ENCODE measurements at places on chromosomes 5 and 9.

GRCh38 chr5:38872826-38873225 lies 27.0 kb downstream of the OSMR start:
- DNase-seq, result no peak

DNA sequence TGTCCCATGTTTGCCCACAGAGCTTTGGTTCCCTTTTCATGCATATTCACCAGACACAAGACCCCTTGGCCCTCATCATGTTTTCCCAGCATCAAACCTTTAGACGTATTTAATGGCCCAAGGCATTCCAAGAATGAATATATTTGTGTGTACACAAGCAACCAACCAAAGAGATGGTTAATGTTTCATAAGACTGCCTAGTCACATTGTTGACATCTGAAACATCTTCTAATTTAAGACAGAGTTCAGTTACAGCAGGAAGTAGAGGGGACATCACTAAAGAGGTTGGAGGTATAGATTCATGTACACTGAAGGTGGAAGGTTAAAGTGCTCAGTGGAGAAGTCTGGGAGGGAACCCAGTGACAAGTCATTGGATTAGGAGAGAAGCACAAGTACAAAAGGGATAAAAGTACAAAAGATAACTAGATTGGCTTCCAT lies 49.1 kb downstream of the SUSD1 start:
- DNase-seq, result no peak

- DNase-seq, result no peak
Observed at GRCh38 chr9:11872471-11872870, 820.7 kb upstream of the TYRP1 start.

- DNase-seq, result no peak
Observed at GRCh38 chr5:124948754-124949275, 202.4 kb upstream of the ZNF608 start.

GRCh38 chr5:126865299-126865698 lies 88.4 kb downstream of the LMNB1 start:
- DNase-seq, result no peak

- DNase-seq, result no peak
Observed at GRCh38 chr5:12910641-12911040, 1006.4 kb upstream of the CTNND2 start.

- no peak for DNase-seq
Observed at GRCh38 chr5:81202655-81203054, 30.5 kb upstream of the CKMT2 start.

DNA sequence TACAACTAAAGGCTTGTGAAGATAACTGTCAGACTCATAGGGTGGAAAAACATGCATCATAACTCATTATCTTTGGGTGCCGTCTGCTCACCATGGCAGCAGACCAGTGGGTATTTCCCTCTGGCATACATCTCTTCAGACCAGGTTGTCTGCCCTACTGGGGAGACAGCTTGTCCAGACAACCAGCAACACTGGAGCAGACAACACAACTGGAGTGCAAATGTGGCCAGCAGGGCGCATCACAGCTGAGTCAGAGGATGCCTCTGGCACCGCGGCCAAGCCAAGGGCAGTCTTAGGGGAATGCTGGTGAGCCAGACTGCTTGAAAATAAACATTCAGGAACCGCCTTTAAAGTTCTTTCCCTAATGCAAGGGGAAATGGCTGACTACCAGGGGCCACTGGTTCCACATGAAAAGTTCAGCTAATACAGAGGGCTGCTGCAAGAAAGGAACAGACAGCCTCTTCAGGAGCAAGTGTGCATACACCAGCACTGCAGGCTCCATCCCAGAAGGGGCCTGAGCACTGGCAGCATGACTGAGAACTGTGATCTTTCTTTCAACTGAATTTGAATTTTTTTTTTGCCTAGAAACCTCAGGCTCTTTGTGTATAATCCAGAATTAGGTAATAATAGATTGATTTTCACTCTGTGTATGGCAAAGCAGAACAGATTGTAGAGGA lies 77.3 kb downstream of the MAMDC2 start:
- no peak for DNase-seq

GRCh38 chr9:108603141-108603540 lies 252.6 kb downstream of the ACTL7B start:
- no peak for DNase-seq

- no peak for DNase-seq
Observed at GRCh38 chr5:147397616-147398015, 112.3 kb downstream of the DPYSL3 start.

GRCh38 chr5:2700876-2701275 lies 50.6 kb downstream of the IRX2 start:
- no peak for DNase-seq

DNA sequence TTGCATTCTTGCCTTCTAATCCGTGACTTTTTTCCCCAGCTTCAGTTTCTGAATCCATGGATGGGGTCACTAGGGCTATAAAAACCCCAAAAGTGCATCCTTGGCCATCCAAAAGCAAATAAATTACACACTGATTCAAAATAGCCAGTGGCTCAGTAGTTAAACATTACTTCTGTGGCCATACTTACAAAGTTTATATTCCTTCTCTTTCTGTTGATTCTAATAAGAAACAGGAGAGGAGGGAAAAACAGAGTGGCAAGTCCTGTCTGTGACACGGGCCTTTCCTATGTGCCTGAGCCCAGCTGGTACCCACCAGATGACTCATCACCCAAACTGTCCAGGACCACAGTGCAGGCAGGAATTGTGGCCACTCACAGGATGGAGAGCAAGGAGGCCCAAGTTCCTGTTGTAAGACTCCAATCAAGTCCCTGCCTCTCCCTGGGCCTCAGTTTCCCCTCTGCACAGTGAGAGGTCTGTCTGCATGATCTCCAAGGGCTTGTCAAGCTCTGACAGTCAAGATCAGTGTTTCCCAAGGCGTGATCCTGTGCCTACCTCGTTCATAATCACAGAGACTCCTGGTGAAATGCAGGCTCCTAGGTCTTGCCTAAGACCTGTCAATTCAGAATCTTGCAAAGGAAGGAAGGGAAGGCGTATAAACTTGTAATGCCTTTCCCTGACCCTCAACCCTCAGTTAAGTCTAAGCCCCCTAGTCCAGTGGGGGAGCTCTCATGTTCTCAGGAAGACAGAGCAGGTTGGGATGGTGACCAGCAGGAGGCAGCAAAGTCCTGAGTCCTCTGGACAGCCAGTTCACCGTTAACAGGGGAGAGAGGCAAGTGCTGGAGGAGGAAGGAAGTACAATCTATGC lies 29.5 kb downstream of the TNIP1 start:
- DNase-seq, result peak; percentile 19

DNA sequence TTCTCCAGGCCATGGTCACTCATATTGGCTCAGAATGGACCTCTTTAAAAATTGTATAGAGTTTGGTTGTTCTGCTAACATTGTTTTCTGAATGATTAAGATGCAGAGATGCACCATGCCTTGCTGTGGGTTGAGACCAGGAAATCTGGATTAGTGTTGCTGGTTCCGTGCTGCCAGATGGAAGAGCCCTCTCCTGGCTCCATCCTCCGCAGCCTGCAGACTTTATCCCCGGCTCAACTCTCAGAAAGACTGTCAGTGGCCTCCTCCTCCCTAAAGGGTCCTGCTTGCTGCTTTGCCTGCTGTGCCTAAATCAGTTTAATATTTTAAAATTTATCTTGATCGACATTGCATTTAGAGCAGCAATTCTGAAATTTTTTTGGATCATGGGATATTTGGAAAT lies 196.7 kb downstream of the TENT4A start:
- DNase-seq, result no peak

DNA sequence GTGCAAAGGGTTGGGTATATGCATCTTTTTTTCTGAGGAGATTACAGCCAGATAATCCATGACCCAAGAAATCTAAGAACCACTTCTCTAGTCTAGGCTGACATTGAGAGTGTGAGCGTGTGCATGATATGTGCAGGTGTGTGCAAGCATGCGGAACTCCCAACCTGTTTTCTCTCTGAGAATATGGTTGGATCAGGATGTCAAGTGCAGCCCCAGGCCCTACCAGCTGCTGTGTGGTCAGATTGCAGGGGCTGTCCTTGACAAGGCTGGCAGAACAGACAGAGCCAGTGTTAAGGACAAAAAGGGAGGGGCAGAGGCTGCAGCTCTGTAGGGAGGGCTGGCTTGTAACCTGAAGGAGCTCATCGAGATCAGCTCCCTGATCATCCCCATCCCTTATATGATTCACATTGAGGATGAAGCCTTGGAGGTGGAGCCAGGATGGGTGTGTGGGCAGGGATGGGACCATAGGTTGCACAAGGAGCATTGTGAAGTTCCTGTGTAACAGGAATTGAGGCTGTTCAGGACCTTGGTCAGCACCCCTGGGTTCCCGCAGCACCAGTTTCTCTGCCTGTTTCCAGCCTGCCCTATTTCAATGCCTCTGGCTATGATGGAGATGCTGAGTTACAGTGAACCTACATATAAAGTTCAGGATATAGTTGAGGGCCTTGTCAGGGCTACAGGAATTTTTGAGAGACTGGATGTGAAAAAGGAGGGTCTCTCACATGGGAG lies 52.6 kb upstream of the ARAP3 start:
- no peak for DNase-seq

- no peak for DNase-seq
Observed at GRCh38 chr5:569868-570361, 42.2 kb upstream of the CEP72 start.

GRCh38 chr9:77221431-77221830 lies 44.1 kb downstream of the VPS13A start:
- DNase-seq, result no peak

- no peak for DNase-seq
Observed at GRCh38 chr9:219670-220365, 5.2 kb downstream of the DOCK8 start.

DNA sequence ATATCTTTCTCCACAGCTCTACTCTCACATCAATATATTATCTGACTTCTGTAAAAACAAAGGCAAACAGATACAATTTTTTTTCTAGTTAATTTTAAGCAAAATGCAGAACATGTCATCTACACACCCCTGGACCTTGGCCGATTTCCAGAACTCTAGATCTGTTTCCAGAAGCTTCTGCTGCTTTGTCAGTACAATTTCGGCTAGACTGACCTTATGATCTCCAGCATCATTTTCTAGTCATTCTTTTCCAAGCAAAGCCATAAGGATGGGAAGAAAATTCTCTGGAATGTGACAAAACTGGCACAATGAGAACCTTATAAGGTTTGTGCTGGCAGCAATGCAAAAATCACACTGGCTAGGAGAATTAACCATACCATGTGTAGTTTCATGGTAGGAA lies 132.8 kb upstream of the MPDZ start:
- DNase-seq, result no peak

GRCh38 chr5:66808663-66809062 lies 212.5 kb downstream of the MAST4 start:
- DNase-seq, result no peak

DNA sequence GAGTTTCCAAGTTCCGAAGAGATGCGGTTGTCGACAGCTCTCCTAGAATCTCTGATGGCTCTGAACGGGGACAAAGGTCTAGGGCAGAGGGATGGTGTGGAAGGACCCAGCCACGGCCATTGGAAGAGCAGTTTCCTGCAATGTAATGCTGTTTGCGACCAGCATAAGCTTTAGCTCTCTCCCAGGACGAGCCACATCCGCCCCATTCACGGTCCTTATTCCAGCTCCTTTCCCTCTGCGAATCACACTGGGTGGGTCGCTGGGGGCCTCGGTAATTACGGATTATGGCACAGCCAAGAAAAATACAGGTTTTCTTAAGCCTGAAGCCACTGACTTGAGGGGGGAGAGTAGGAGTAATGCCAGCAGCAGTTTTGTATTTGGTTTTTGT lies 22.7 kb downstream of the ANXA2R start:
- DNase-seq, result no peak

DNA sequence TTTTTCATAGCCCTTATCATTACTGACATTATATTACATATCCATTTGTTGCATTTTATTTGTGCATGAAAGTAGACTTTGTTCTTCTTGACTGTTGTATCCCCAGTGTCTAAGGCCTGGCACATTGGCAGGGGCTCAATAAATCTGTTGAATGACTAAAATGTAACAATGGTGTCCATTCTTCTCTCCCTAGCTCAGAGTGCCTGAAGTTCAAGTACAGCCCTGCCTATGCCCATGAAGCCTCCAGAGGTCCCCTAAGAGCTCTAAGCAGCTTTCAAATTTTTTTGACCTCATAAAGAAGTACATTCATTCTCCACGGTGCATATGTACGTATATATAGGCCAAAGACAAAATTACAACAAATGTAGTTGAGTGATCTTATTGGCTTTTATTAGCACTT lies 4.2 kb upstream of the BSPRY start:
- DNase-seq, result no peak

DNA sequence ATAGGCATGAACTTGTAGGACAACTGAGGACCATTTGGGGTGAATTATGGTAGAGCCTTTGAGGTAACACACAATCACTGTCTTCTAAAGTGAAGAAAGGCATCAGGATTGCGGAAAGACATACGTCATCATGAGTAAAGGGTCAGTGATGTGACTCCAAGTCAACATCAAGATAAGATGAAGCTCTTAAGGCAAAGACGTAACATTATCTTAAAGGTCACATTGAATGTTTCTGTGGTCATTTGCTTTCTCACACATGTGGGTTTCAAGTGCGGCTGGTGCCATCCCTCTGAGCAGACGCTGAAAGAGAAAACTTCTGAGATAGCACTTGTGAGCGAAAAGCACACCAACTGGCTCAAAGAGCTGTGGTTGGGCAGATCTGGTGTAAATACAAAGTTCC lies 63.3 kb upstream of the GRAMD2B start:
- DNase-seq, result no peak

DNA sequence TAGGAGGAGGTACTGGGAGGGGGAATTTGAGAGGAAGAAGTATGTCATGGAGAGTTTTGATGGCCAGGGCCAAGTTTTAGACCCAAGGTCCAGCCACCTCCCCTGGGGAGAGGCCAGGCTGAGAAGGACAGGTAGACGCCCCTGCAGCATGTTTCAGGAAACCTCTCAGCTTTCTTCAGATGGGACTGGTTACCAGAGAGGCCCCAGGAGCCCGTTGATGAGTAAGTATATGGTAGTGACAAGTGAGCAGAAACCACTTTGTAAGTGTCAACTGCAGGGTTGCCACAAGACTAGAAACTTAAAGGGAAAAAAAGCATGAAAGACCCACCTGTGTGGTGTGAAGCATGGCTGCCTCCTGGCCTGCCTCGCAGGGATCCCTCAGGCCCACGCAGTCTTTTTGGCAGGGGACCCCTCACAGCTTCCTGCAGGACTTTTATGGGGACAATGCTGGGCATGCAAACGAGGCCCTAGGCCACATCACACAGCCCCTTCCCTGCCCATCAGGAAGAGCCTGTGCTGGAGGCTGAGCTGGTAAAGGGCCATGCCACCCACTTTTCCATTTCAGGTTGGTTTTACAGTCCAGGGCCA lies 255.9 kb downstream of the FSTL4 start:
- DNase-seq, result no peak

DNA sequence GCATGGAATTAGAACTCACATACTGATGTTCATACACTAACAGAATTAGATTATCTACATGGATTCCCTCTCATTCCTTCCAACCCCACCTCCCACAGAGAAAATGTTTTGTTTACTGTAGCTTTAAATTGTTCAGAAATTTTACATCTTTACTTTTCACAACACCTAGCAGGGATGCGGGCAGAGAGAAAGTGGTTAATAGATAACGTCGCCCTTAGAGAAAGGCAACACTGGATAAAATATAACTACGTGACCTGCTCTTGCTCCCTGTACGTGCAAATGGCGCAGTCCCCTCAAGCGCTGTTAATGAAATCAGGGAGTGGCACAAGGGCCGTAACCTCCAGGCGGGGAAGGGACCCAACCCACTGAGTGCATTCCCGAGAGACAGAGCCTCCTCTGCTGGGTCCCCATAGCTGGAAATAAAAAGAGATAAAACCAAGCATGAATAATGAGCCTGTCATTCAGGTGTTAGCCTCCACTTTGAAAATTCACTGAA lies 125.3 kb upstream of the DAPK1 start:
- no peak for DNase-seq

- no peak for DNase-seq
Observed at GRCh38 chr5:133839721-133840120, 128.7 kb downstream of the C5orf15 start.

All from stimulated activated CD8-positive, alpha-beta memory T cell treated with anti-CD3 and anti-CD28 coated beads, Interleukin-4, amount 100 ng/mL, for 1 hour (primary cell).